ENCODE measurements at places on chromosomes 2 and 18.
A peak's percentile ranks its signal among the peaks of the same experiment; 100 is the strongest.

DNA sequence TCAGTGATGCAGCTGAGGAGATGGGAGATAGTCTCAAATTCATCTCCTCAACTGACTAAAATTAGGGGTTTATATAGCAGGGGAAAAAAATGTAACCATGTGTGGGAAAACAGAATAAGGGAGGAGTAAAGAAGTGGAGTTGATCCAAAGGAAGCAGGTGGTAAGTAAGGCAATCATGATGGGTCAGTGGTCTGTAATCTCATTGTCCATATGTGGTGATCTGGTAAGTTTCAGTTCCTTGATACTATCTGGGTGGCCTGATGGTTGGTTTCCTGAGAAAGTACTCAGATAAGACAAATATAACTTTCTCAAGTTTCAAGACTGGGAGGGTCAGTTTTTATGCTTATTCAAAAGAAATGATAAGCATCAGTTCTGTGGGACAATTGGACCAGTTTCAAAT lies 312.3 kb upstream of the KCNJ3 start:
- no peak for DNase-seq

DNA sequence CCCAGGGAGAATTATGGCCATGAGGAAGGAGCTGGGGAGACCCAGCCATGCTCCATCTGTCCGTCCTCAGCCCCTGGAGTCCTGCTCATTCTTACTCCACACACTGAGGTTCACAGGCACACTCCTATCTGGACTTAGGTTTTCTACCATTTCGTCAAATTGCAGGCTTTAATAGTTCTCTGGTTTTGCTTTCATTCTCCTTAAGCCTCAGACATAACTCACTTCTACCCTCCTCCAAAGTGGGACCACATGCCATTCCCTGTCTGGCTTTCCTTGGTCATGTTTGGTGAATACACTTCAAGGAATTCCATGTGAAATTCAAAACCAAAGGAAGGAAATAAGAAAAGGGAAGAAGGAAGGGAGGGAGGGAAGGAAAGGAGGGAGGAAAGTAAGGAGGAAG lies 115.7 kb downstream of the CMPK2 start:
- no peak for DNase-seq

GRCh38 chr18:79248495-79249060 lies 147.2 kb upstream of the NFATC1 start:
- no peak for DNase-seq

GRCh38 chr2:168183308-168183997 lies 63.9 kb downstream of the STK39 start:
- no peak for DNase-seq

- DNase-seq = no peak
These were observed 125.3 kb downstream of the SH3RF3 start for GRCh38 chr2:109254174-109254904.

- DNase-seq = no peak
These were observed 14.1 kb upstream of the PNPT1 start for GRCh38 chr2:55707751-55708150.

GRCh38 chr2:6370753-6371551 lies 494.8 kb downstream of the CMPK2 start:
- DNase-seq = no peak

DNA sequence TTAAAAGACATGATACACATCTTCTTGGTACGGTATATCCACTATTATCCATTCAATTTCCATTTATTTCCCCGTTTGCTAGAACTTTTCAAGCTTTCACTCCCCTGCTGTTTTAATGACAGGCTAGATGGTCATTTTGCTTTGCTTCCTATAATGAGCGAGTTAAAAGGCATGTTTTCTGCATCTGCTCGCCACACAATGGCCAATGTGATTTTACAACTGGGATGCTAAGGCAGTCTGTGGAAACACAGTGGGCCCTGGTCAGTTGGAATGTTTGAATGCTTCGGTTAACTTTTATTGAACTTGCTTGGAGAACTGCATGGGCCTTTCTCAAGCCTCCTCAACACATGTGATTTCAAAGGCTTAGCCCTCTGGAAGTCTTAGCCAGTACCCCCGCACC lies 48.4 kb upstream of the TNP1 start:
- no peak for DNase-seq

DNA sequence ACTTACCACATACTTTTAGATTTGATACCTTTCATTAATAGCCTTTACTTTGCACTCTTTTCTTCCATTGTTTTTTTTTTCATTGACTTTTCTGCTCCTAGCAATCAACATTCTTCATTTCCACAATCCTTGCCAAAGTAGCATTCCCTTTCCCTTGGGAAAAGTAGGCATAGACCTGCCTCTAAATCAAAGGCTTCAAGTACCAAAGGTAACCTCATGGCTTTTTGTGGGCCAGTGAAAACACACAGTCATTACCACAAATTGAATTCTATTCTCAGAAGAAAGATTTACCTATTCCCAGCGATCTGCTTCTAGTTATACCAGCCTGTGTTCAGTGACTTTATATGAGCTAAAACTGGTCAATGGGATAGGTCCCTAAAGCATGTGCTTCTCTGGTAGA lies 109.2 kb downstream of the SOCS6 start:
- DNase-seq = no peak

DNA sequence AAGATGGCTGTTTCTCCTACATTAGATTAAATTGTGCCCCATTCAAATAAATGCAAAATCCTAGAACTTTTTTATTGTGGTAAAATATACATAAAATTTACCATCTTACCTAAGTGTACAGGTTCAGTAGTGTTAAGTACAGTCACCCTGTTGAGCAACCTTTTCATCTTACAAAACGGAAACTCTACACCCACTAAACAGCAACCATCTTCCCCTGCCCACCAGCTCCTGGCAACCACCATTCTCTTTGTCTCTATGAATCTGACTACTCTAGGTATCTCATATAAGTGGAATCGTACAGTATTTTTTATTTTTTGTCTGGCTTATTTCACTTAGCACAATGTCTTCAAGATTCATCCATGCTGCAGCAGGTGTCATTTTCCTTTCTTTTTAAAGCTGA lies 53.0 kb downstream of the ASXL2 start:
- no peak for DNase-seq

GRCh38 chr2:147500229-147500628 lies 344.6 kb upstream of the ACVR2A start:
- DNase-seq = no peak

DNA sequence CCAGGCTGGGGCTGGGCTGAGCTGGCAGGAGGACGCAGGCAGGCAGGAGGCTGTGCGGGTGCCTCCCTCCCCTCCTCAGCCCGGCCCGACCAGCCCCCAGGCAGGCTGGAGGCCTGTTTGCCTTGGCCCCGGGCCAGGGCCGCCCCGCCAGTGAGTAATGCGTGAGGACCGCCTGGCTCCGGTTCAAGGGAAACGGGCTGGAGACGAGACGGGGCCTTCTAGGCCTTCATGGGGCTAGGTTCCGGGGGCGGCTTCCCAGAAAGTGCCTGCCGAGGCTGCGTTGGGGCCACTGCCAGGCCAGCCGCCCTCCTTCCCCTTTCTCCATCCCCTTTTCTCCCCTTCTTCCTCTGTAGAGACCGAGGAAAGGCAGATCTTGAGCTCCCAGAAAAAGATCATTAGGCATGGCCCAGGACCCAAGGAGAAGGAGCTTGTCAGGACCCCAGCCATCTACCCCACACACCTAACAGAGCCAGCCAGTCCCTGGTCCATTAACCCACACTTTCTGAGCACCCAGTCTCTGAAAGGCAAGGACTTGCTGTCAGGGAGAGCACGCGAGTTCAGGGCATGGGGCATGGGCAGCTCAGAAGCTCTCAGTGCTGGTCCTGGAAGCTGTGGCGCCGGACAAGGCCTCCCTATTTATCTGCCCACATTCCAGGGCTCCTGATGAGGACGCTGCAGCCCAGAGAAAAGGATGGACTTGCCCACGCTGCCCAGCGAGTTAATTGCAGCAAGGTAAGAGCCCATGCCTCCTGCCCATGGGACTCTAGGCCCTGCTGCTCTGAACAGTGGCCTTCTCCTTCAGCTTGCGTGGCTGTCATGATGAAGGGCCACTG lies 48.5 kb downstream of the SMAD7 start:
- peak; percentile 60 for DNase-seq

GRCh38 chr18:6997808-6998207 lies 119.8 kb downstream of the LAMA1 start:
- DNase-seq = no peak

DNA sequence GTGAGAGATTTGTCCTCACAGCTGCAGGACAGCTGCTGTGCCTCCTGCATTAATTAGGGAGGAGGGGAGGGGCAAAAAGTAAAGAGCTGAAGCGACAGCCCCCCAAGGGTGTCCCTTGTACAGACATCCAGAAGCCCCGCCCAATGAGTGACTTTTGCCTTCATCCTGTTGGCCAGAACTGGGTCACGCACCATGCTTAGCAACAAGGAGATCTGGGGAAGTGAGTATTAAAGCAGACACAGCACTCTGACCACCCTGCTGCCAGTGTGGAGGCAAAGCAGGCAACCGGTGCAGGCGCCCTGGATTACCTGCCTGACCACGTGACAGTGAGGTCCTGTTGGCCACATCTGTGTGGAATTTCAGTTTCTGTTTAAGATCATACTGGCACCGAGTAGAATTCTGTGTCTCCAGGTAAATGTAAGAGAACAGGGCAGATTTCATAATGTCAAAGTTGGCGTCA lies 21.5 kb upstream of the BIN1 start:
- no peak for DNase-seq

Data from AG09309 (cell line).